ENCODE measurements at places on chromosomes 1 and 21.

DNA sequence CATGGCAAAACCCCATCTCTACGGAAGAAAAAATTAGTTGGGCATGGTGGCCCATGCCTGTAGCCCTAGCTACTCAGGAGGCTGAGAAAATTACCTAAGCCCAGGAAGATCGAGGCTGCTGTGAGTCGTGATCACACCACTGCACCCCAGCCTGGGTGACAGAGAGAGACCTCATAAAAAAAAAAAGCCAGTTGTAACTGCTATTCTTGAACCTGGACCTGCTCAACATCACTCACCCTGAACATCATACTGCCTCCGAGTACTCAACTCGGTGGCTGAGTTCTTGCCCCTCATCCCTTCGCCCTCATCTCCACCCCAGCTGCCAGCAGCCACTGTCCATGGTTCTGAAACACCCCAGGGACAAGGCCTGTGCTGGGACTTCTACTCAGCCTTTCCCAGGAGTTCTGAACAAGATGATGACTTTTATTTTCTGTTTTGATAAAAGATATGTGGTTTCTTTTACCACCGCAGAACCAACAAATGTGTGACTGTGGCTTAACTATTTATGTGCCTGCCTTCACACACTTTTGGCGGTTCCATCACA is 5.4 kb upstream of the DISP3 start:
- peak; percentile 8 for DNase-seq

GRCh38 chr1:89802051-89802450 is 18.8 kb upstream of the LRRC8D start:
- no peak for DNase-seq

- DNase-seq = no peak
These were observed 7.5 kb downstream of the TMEM125 start for GRCh38 chr1:43277116-43277876.

GRCh38 chr1:43357251-43357650 is 1.5 kb upstream of the CDC20 start:
- no peak for DNase-seq

DNA sequence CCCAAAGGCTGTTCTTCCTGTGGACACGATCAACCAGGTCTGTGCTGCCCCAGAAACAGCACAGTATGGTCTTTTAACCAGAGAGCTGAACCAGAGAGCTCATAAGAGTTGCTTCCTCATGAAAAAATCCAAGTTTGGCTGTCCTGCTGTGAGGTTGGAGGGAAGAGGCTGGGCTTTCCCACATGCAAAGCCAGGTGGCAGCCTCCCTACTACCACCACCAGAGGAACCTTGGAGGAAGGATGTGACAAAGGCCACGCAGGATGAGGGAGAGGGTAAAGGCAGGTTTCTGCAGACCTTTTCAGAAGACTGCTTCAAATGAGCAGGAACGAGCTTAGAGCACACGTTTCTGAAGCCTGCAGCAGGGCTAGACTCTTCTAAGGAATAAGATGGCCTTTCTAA is 27.1 kb downstream of the FAM78B start:
- no peak for DNase-seq

DNA sequence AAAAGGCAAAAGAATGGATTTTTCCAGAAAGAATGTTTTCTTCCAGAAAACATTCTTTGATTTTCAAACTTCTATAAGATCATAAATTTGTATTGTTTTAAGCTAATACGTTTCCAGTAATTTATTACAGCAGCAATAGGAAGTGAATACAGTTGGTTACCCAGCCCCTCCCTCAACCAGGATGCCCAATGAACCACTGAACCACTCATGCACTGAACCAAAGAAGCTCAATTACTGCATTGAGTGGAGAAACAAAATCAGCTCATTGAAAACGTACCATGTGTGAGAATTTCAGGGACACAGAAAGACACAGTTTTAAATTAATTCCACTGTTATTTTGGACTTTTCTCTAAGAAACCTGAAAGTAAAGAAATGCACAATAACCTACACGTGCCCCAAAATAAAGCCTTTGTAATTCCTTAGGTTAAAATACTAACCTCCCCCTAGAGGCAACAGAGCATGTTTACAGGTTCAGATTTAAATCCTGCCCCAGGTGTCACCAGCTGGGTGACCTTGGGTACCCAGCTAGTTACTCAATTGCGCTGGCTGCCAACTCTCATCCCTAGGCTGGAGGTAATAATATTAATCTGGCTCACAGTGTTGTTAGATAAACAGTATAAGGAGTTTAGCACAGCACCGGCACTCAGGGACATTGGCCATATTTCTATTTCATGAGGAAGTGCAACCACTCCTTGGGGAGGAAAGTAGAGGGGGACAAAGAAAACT is 111.7 kb downstream of the NMNAT2 start:
- no peak for DNase-seq

GRCh38 chr1:110019770-110020169 is 14.7 kb upstream of the STRIP1 start:
- DNase-seq = no peak

DNA sequence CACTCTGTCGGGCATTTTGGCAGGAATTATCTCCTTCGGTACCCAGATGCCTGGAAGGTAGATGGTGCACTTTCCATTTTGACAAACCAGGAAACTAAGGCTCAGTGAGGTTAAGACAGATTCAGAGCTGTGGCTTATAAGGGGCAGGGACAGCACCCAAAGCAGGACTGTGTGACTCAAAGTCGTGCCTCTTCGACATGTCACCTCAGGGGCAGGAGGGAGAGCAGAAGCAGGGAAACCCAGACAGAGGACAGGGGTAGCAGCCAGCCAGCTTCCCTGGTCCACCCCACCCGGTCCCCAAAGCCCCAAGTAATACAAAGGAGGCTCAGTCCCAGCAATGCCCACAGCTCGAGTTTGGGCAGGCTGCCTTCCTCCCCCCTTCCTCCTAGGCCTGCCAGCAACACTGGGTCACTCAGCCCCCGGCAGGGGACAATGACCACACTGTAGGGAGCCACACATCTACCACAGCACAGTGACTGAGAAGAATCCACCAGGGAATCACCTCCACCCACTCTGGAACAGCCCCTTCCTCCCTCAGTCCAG is 2.5 kb downstream of the RHOC start:
- DNase-seq = no peak

DNA sequence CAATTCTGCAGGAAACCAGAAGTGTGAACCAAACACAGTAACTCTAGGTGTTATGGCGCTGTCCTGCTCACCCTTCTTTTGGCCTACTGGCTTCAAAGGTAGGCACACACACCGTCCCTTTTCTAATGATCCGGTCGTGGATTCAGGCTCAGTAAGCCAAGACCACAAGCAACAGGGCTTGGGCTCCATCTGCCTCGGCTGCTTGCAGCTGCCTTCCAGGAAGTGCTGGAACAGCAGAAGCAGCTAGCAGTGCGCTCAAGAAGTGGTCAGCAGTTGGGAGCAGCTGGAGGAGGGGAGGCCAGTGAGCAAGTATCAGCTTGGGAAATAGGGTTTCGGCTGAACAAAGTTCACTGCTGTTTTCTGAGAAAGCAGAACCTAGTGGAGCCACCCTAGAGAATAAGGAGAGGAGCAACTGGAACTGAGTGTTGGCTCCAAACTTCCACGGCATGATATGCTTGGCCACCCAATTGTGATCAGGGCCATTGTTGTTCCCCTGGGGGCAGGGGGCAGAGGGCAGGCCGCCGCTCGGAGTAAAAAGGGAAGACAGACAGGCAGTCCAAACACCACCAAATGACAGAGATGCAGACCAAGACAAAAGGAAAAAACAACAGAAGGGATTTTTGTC is 173.4 kb downstream of the TOMM20 start:
- peak; percentile 69 for DNase-seq

DNA sequence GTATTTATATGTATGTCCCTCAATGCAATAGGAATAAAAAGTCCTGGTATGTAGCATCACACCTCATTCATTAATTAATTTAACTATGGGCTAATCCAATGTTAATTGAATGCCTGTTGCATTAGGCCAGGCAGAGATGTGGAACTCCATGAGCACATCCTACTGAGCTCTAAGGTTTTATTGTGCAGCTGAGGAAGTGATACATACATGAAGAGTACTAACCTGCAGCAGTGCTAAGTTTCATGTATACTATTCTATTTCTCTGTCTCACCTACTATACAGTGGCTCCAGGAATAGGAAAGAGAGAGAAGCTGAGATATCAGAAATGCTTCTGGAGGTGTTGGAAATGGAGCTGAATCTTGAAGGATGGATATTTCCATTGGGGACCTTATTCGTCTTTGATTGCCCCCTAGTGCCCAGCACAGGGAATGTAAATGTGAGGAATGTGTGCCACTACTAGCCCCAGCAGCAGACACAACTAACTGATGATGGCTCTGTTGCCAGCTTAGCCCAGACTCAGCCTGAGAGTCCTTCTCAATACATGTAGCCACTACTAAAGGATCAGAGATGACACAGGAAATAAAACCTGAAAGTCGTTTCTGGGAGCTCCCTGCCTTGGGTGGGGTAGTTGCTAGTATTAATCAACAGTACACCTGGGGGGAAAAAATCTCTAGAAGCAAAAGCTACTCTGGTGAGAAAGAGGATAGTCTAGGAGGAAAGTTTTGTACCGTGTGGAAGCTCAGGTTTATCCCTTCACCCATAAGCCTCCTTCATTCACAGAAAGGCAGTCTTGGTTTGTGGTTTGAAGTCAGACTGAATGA is 173.3 kb upstream of the FOXD3 start:
- peak; percentile 67 for DNase-seq

DNA sequence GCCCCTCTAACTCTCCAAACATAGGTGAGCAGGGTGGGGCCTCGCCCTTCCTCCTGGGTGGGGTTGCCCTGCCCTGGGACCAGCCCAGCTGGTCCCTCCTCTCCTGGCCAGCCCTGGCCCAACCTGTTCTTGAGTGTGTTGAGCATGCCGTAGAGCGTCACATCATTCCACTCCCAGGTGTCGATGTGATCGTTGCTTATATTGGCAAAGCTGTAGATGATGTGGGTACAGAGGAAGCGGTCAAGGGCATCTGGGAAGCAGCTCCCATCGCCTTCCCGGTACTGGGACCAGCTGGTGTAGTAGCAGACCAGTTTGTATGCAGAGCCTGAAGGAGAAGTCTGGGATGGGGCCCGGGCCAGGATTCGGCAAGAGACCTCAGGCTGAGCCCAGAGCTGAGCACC is 1.4 kb downstream of the CHI3L1 start:
- DNase-seq = no peak

- DNase-seq = no peak
These were observed 263.1 kb downstream of the CAMTA1 start for GRCh38 chr1:7048395-7048794.

- no peak for DNase-seq
These were observed 5.3 kb upstream of the SFT2D2 start for GRCh38 chr1:168220470-168220871.

DNA sequence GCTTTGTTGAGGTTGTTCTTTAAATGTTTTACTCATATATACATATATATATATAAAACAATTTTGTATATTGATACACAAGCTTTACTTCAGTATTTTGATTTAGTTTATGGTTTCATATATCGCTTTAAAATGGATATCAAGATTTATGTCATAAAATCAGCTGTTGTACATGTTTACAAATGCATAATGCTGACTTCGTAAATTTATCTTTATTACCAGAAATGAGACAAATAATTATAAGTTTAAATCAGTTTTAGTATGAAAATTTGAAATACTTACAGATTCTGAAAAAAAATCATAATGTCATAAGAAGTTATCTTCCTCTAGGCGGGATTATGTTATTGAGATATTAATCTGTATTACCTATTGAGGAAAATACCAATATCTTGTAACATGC is 6.9 kb downstream of the STXBP3 start:
- DNase-seq = no peak

- DNase-seq = peak; percentile 56
These were observed 18.4 kb downstream of the CCT3 start for GRCh38 chr1:156319664-156320063.

- no peak for DNase-seq
These were observed 5.1 kb upstream of the OLIG2 start for GRCh38 chr21:33020558-33021100.

GRCh38 chr1:24251501-24251900 is 64.4 kb upstream of the IFNLR1 start:
- DNase-seq = no peak

DNA sequence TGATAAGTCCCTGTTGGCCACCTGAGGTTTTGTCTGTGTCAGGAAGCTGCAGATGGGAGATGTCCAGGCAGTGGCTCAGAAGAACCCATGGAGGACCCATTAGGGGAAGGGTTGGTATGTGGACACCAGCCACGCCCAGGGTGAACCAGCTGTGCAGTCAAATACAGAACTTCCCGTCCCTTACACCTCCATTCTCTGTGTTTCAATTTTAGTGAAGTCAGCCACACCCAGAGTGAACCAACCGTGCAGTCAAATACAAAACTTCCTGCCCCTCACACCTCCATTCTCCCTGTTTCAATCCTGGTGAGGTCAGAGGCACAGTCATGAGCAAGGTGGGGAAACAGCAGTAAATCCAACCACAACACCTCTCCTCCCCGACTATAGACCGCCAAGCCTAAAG is 27.4 kb downstream of the BACE2 start:
- no peak for DNase-seq

GRCh38 chr1:33039840-33040239 is 3.2 kb upstream of the AK2 start:
- DNase-seq = no peak

DNA sequence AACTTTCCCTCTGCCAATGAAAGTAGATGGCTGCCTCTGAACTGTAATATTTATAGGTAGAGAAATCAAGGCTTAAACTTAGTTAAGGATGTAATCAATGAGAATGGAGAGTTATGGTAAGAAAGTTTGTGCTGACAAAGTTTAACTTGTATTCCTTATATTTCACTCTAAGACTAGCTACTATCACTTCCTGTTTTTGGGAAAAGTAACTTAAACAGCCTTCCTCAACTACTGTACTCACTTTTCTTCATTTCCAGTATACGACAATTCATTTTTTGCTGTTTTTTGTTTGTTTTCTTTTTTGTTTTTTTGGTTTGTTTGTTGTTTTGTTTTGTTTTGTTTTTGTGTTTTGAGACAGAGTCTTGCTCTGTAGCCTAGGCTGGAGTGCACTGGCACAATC is 3.7 kb downstream of the RGS18 start:
- DNase-seq = no peak

DNA sequence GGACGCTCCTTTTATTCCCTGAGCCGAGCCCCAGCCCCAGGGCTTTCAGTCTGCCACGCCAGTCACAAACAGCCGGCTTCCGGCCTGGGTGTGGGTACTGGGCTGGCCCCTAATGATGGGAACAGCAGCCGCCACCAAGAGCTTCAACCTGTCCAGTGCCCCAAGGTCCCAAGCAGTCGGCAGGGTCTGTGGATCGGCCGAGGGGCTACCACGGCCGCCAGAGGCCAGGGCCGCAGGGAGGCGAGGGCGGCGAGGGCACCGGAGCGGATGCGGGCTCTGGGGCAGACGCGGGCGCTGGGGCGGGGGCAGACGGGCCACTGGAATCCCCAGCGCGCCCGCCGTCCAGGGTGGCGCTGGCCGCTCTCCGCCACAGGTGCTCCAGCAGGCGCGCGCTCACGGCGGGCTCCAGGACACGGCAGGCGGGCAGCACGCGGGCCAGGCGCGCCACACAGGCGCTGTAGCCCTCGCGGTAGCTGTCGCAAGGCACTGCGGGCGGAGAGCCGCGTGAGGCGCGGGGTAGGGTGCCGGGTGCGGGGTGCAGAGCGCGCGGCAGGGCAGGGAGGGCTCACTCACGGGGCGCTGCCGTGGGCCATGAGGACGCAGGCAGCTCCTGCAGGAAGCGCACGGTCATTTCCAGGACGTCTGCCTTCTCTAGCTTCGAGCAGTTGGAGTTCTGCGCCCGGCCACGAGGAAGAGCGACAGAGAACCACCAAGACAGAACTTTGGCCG is 887 bp downstream of the HES2 start:
- DNase-seq = no peak

GRCh38 chr1:36572142-36572715 is 89.5 kb upstream of the CSF3R start:
- no peak for DNase-seq

- no peak for DNase-seq
These were observed 41.2 kb upstream of the MAGOH start for GRCh38 chr1:53279296-53280200.
